K562 (cell line): ENCODE measurements at places on chromosomes 3 and 15. TPM values are rescaled to one million over a fixed set of nuclear protein-coding genes. Genes with fewer than 3 reads are reported as not detected.

Gene SLC15A2
- 0.28 and 0.51 TPM in 2 replicates for polyA plus RNA-seq

Gene ST3GAL6
- polyA plus RNA-seq = not detected in 2 replicates

Gene FETUB
- polyA plus RNA-seq = not detected in 2 replicates

Gene LRRK1
- 0.20 and 0.27 TPM in 2 replicates for polyA plus RNA-seq

Gene ADCY5
- polyA plus RNA-seq = not detected in 2 replicates

Gene HES1
- 23.1 and 32.2 TPM in 2 replicates for polyA plus RNA-seq

Gene SFMBT1
- 3.6 and 3.9 TPM in 2 replicates for polyA plus RNA-seq

Gene PYGO1
- polyA plus RNA-seq = 0.01 TPM in 1 of 2 replicates, not detected in the other

Gene NCKIPSD
- polyA plus RNA-seq = 17.8 and 21.4 TPM in 2 replicates
